Activated naive CD4-positive, alpha-beta T cell (primary cell): ENCODE measurements at places on chromosomes 12 and 14.

- DNase-seq = no peak
Measured at GRCh38 chr14:69710378-69710777, 56.6 kb upstream of the SRSF5 start.

GRCh38 chr12:45599196-45599595 lies 130.3 kb upstream of the ARID2 start:
- no peak for DNase-seq

GRCh38 chr14:99039331-99040041 lies 232.5 kb downstream of the BCL11B start:
- no peak for DNase-seq

GRCh38 chr12:34607520-34608195 lies 585.4 kb downstream of the ALG10 start:
- no peak for DNase-seq
